ENCODE measurements at places on chromosomes 5 and 9.

DNA sequence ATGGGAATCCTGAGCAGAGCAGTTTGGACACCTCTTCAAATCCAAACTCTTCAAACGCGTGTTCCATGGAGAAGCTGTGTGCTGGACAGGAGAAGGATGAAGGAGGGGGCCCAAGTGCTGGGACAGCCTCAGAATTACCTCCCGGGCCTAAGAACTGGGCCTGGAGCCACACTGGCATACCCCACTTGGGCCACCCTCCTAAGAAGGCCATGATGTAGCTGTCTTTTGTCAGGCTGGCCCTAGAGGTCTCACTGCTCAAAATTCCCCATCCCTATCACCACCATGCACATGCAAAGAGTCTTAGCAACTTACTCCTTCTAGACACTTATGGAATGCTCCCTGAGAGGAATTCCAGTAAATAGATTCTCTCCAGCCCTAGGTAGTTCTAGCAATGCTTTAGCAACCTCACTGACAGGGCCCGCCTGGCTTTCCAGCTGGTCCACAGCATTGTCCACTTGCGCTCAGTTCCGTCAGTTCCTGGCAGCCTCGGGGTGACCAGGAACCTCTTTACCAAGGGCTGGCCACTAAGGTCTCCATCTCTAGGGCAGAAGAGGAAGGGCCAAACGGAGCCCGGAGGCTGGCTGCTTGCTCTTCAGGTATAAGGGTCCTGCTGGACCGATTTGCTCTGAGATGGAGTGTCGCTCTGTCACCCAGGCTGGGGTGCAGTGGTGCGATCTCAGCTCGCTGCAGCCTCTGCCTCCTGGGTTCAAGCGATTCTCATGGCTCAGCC lies 75.3 kb downstream of the RGS3 start:
- no peak for DNase-seq

- peak; percentile 3 for DNase-seq
Observed at GRCh38 chr5:19615661-19616060, 372.3 kb downstream of the CDH18 start.

GRCh38 chr5:151093476-151093889 lies 12.6 kb upstream of the TNIP1 start:
- DNase-seq = no peak

DNA sequence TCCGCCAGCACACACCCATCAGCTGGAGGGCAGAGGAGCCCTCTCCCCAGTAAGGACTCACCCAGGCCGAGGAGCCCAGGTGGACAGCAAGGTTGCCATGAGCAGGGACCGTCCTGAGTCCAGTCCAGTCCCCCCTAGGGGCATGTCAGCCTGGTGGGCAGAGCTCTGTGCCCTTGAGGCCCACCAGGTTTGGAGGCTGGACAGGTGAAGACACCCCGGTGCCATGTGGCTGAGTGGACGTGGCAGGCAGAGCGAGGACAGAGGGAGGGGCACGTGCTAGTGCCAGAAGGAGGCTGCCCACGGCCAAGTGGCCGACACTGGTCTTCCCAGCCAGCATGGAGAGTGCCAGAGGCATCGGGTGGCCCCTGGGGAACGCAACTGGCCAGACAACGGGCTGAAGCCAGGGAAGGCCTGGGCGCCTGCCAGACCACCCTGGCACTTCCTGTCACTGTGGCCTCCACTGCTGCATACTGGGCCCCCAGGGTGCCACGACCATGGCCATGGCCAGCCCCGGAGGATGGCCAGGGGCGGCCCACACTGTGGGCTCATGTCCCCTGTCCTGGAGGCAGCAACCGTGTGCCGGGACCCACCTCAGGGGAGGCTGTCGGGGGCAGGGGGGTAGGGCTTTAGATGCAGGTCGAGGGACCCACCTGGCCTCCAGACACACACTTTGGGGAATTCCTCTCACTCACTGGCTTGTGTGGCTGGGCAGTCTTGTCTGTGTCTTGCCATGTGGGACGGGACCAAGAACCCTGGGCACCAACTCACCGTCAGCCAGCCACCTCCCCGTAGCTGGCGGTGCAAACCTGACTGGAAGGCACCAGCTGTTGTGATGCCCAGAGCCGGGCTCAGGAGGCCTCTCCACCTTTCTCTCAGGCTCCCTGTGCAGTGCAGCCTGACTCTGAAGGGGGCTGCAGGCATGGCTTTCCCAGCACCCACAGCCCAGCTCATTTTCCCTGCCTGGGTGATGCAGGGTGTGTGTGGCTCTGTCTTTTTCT lies 42.3 kb upstream of the LPCAT1 start:
- DNase-seq = no peak

GRCh38 chr9:87502391-87503221 lies 4.9 kb downstream of the DAPK1 start:
- DNase-seq = no peak

DNA sequence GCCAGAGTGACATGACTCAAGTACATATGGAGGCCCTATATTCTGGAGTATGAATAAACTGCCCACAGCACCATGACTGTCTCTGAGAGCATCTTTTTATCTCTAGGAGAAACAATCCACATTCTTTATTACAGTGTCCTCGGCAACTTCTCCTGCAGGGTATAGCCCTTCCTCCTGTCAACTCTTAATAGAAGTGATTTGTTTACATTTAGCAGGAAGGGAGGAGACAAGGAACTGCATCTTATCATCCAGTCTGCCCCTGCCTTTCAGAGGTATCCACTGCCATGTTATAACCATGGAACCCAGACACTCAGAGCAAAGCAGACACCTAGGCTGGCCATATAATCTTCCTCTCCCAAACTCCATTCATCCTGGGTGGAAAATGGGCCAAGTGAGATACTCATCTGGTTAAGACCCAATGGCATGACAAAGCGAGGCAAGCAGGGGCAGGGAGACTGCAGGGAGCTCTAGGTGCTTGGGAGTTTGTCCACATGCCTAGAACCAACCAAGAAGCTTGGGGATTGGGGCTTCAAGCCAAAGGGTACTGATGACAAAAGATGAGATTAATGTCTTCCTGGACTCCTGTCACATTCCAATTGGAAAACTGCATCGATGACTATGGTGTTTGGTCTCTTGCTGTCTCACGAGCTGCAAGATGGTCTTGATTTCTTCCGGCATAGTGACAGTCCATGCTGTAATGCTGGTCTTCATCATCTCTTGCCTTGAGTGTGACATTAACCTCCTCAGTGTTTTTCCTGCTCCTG lies 620.5 kb upstream of the KLF4 start:
- no peak for DNase-seq

GRCh38 chr9:123411191-123411590 lies 55.2 kb downstream of the CRB2 start:
- DNase-seq = no peak

DNA sequence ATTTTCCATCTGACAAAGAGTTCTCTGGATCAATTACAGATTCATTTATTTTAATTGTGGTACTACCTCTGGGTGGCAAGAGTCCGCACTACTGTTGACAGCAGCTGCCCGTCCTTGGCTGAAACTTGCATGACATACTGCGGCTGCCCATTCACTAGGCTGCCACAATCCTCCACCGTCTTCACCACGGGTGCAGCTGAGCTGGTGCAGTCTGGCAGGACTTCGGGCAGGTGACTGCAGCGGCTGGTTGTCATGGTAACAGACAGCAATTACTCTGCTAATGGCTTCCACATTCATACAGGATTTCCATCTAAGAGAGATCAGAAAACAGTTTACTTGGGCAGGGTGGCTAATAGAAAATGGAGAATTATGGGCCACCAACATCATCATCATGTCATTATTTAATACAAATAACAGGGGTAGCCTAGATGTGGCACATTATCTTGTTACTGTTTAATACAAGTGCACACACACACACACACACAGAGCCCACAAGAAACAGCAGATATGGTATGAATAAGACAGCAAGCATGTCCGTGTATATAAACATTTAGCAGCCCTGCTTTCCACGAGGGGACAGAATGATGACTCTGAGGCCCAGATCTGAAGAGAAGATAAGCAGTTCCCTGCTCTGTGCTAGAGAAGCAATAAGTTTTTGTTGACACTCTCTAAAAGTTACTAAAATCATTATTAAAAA lies 112.3 kb downstream of the MARCHF3 start:
- peak; percentile 77 for DNase-seq

DNA sequence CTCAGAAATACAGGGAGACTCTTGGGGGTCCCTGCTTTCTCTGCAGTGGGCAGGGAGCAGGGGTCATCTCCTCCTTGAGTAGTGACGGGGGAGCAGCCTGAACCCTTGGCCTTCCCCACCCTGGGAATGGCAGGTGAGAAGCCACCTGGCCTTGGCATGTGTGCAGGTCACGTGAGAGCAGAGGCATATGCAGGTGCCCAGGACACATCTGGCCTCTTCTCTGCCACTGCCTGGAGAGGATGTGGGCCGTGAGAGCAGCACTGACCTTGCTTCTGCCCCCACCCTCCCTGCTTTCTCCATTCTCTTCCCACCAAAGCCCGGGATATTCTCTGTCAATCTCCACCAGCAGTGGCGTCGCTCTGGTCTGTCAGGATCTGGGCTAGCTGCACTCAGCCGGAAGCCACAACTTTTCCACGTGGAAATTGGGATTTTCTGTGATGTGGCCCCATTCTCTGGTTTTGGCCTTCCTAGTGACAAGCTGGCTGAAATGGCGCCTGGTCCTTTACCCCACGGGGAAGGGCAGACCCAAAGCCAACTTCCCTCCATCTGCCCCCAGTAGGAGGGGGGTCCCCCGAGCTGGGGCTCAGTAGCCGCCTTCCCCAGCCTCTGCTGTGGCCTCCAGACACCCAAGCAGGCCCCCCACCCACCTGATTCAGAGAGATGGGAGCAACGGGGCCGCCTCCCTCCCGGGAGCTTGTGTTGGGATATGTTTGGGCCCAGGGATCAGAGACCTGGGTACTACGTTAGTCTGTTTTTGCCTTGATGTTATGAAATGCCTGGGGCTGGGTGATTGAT lies 70.4 kb upstream of the FCN1 start:
- DNase-seq = no peak

GRCh38 chr9:136341769-136342168 lies 14.4 kb downstream of the GPSM1 start:
- no peak for DNase-seq

DNA sequence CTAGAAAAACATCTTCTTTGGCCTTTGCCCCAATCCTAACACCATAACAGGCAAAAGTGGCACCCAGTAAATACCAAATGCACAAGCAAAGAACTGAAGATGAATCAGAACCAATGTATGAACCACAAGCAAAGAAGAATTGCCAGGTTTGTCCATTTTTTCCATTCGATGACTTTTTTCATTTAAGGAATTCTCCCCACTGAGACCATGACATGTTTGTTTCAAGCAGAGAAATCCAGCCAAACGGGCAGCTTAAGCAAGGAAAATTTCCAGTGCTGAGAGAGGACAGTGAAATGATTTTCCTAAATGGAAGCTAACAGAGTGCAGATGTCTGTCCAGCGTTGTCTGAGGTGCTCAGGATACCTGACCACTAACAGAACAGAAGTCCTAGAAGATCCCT lies 203.7 kb downstream of the ADAMTS12 start:
- no peak for DNase-seq

DNA sequence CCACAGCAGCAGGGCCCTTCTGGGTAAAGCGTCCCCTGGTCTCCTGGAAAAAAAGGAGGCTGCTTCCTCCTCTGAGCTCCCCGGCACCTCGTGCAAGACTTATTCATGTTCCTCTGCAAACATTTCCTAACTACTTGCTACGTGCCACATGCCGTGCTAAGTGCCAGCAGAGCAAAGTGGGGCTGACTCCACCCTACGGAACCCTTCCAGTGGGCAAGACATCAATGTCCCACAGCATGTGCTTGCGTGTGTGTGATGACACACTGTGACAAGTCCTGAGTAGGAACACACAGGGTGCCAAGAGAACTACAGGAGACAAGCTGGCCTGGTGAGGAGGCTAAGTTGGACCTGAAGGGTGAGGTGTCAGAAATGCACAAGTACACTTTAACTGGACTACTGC lies 57.4 kb downstream of the SEMA4D start:
- DNase-seq = no peak

- no peak for DNase-seq
Observed at GRCh38 chr5:150637245-150638052, 3.0 kb upstream of the SYNPO start.

DNA sequence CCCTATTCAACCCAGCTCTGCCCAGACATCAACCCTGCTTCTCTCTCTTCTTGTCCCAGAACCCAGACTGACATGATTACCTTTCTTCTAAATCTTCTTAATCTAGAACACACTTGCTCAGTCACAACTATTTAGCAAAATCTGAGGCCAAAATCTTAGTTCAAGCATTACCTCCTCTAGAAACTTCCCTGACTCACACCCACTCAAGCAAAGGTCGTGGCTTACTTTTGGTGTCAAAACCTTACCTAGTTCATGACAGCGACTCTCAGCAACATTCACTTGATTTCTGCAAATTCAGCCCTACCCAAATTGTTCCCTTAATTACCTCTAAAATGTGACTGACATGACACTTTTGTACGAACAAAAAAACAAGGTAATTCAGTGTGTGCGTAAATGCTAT lies 130.2 kb downstream of the TLE1 start:
- DNase-seq = no peak

DNA sequence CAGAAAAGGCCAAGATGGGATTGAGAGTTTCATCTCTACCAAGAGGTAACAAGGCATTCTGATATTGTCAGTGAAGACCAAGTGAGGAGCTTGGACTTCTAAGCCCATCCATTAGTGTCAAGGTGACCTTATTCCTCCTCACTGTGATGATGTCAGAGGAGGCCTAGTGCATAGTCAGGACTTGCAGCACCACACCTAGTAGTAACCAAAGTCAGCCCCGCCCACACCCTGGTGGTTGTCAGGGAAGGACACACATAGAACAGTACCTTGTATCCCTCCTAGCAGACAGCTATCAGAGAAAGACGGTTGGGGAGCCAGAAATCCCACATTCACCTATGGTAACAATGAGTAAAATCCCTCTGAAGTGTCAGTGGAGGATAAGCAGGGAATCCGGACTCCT lies 111.7 kb downstream of the AP3B1 start:
- DNase-seq = no peak

DNA sequence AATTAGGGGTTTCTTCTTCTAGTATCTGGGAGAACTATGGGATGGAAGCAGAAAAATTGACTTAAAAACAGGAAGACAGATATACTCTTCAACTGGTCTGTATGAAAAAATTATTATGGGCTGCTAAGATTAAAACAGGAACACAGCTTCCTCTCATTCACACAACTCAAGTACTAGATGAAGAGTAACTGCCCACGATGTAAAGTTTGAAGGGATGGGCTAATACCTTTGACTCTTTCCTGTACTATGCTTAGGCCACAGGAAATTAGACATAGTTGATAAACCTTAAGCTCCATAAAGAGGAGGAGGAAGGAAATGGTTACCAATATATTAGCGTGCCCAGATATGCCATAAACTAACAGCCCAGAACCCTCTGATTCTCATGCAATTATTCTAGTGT lies 88.6 kb downstream of the ANKRD31 start:
- DNase-seq = no peak
